ENCODE measurements at places on chromosomes 2 and 18.

- DNase-seq = no peak
Measured at GRCh38 chr2:160434254-160434948, 59.2 kb downstream of the RBMS1 start.

- no peak for DNase-seq
Measured at GRCh38 chr2:39875182-39875913, 96.3 kb upstream of the THUMPD2 start.

GRCh38 chr2:23534771-23535170 is 149.8 kb downstream of the KLHL29 start:
- DNase-seq = no peak

GRCh38 chr2:96506907-96507240 is 1.7 kb upstream of the NEURL3 start:
- no peak for DNase-seq

- DNase-seq = no peak
Measured at GRCh38 chr2:112600634-112601033, 16.2 kb downstream of the CHCHD5 start.

DNA sequence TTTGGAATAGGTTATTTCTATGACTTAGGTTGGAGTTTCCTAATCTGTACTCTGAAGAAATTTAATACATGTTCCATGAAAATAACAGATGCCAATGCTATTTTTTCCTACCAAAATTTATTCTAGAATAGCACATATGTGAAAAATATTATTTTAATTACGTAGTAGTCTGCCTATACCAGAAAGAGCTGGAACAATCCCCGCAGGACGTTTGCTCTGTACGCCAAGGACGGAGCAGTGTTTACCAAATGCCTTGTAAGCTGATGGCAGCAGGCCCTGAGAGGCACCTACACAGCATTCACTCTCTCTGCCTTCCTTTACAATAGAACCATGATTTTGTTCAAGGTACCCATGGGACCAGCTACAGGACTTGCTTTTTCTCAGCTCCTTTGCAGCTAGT is 16.8 kb upstream of the SLC1A4 start:
- no peak for DNase-seq

- no peak for DNase-seq
Measured at GRCh38 chr2:179915395-179915992, 54.1 kb upstream of the ZNF385B start.

GRCh38 chr2:81437456-81438000 is 1133.0 kb upstream of the LRRTM1 start:
- no peak for DNase-seq
